Stimulated activated naive CD8-positive, alpha-beta T cell treated with anti-CD3 and anti-CD28 coated beads, Interleukin-15, amount 100 ng/mL, for 72 hours (primary cell): ENCODE measurements at places on chromosomes 5 and 9.

DNA sequence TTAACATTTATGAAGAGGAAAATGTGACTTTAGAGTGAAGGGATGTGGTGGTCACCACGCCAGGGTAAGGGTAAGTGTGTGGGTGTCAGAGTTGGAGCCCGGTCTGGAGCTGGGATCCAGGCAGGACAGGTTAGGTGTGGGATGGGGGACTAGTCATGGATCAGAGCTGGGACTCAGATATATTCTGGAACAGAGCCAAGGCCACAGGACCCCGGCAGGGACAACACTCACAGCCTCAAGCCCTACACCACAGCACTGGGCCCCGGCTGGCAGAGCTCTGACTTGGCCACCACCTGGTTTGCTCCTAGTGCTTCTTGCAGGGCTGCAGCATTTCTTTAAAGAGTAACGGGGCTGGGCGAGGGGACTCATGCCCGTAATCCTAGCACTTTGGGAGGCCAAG is 47.4 kb downstream of the C5orf15 start:
- no peak for DNase-seq

- DNase-seq: no peak
These were observed 90.1 kb downstream of the CAVIN4 start for GRCh38 chr9:100668024-100668423.

- DNase-seq: no peak
These were observed 187.7 kb upstream of the RGMB start for GRCh38 chr5:98585661-98586310.

GRCh38 chr5:56798521-56798920 is 16.8 kb upstream of the MAP3K1 start:
- DNase-seq: no peak

DNA sequence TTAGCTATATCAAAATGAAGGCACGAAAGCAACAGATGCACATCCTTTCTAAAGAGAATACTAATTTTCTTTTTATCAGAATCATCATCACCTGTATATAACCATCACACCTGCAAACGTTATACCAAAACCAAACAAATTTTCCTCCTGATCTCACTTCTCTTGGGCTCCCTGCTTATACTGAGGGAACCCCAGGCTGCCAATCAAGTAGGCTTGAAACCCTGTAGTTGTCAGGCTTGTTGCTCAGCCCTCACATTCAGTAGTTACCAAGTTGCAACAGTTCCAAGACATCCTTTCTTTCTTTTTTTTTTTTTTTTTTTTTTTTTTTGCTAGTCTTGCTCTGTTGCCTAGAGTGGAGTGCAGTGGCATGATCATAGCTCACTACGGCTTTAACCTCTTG is 12.7 kb downstream of the STRBP start:
- DNase-seq: no peak

- no peak for DNase-seq
These were observed 499.9 kb downstream of the SEMA5A start for GRCh38 chr5:9045946-9046345.

GRCh38 chr5:24492229-24492628 is 152.5 kb downstream of the CDH10 start:
- DNase-seq: no peak

DNA sequence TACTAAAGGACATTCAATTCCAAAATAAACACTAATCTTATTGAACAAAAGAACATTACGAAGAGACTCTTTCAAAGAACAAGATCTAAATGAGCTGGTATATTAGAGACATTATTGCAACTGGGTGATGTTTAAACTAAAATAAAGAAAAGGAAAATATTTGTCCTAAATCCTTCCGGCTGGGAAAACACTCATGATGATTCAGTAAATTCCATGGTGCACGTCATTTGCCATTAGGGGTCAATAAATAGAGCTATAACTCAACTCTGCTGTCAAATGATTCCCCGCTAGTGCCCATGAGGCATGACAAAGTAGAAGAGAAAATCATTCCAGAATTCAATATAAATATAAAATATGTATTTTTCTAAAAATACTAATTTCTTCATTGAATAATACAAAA is 565.5 kb upstream of the TUSC1 start:
- DNase-seq: no peak

GRCh38 chr5:32612134-32612888 is 27.0 kb downstream of the SUB1 start:
- DNase-seq: no peak

DNA sequence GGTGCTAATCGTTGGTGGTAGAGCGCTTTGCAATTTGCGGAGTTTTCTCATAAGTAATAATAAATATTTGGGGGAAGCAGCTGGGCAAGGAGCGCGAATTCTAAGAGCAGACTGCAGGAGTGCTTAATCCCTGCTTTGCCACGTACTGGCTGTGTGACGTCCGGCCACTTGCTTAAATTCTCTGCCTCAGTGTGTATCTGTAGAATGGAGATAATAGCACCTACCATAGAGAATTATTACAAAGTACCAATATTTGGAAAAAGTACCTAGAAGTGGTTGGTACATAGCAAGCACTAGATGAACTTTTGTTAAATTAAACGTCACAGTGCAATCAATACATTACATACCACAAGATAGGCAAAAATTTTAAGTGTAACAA is 598 bp upstream of the TMED7 start:
- no peak for DNase-seq

DNA sequence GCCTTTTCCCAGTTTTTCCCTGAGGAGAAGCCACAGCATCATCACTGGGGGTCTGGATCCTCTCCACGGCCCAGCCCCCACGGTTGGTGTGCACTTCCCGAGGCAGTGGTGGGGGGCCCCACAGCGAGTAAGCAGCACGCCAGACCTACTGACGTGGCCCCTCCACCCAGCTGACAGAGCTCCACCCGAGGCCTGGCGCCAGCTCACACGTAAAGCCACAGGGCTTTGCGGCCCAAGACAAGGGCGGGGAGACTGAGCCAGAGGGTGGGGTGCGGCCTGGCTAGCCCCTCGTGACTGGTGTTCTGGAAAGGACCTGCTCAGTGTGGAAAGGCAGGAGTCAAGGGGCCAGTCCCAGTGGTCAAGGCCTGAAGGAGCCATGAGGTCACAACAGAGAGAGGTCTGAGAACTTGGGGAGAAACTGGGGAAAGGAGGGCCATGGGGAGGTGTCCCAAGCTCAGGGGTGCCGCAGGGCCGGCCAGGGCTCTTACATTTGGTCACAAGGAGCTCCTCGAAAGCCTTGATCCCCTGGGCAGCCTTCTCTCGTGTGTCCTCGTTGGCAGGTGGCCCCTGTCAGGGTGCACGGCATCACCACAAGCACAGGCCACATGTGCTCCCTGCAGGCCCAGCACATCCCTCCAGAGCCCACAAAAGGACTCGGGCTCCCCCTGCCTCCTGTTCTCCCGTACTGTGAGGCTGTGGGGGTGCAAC is 5.5 kb downstream of the SNAPC4 start:
- no peak for DNase-seq

GRCh38 chr5:151024440-151025249 is 4.3 kb downstream of the GPX3 start:
- DNase-seq: no peak

DNA sequence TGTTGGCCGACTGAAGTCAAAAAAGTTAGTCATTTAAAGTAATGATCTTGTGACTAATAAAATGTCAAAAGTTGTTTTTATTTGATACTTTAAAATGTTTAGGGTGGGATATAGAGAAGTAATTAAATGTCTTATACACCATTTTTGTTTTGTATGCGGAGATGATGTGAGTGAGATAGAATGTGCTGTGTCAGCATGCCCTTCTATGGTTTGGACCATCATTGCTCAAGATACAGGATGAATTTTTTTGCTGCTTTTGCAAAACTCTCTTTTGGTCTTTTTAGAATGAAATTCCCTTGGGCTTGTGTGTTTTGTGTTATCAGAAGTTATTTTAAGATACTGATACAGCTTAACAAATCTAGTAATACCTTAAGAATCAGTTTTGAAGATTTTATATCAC is 12.5 kb downstream of the SRFBP1 start:
- DNase-seq: no peak

- no peak for DNase-seq
These were observed 32.3 kb downstream of the TGFBR1 start for GRCh38 chr9:99137225-99137624.

- DNase-seq: no peak
These were observed 133.3 kb upstream of the IFNE start for GRCh38 chr9:21615446-21615845.

- DNase-seq: no peak
These were observed 359.7 kb downstream of the TRIM32 start for GRCh38 chr9:117046666-117047327.

GRCh38 chr9:89593727-89594427 is 10.9 kb upstream of the GADD45G start:
- DNase-seq: peak; percentile 70

- no peak for DNase-seq
These were observed 2.0 kb downstream of the CARD9 start for GRCh38 chr9:136371533-136371880.

GRCh38 chr9:70409800-70410199 is 4.7 kb downstream of the KLF9 start:
- DNase-seq: no peak

DNA sequence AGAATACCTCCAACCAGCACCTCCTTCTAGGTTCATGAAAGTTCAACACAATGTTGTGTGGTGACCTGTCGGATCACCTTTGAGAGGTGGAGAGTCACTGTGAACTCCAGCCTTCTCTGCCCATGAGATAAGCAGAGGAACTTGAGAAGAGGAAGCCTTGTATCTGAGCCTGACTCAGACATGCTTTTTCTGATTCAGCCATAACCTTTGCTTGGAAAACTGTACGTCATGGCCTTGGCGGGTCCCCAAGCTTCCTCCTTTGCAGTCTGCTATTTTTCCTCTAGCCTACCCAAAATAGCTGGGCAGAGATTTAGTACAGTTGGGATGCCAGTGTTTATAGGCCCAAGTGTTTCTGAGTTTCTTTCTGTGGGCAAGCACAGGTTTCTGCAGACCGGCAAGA is 274.7 kb downstream of the CETN3 start:
- DNase-seq: no peak

DNA sequence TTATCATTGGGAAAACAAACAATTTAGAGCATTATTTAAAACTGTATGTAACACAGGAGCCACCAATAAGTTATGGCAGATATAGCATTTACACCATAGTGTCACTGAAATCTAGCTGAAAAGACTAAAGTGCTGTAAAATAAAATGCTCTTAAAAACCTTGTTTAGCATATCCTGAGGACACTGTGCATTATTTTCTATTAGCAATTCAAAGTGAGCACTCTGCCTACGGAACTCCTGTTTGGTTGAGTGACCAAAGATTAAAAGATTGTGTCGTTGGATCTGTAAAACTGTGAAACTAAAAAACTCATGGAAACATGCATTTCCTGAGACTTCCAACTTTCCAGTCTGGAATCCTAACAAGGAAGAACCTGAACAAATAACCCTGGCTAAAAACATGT is 95.9 kb upstream of the C6 start:
- DNase-seq: no peak

DNA sequence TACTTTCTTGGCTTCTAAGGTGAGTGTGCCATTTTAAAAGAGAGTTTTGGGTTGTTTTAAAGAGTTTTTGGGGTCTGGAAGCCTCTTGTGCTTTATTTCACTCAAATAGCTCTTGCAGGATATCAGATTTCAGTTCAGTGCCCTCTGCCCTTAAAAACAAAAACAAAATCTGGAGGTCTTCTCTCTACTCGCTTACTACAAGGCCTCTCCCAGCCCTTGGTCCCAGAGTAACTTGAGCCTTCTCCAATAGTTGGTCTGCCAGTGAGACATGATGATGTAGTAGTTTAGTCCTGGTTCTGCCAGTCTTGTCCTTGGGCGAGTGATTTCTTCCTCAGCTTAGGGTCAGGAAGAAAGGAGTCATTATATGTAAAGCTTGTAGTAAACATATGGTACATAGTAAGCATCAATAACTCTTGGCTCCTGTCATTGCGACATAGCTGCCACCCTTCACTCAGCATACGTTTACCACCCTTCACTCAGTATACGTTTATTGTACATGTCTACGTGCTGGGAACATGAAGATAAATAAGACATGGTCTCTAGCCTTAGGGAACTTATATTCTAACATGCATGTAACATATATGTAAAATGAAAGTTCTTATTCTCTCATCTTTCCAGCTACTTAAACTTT is 147.6 kb downstream of the MAN2A1 start:
- DNase-seq: no peak

- no peak for DNase-seq
These were observed 17.7 kb downstream of the LPAR1 start for GRCh38 chr9:111020594-111020993.

GRCh38 chr5:81140943-81141342 is 92.2 kb upstream of the CKMT2 start:
- no peak for DNase-seq

- DNase-seq: no peak
These were observed 2.5 kb downstream of the IRX2 start for GRCh38 chr5:2748861-2749513.

GRCh38 chr9:130366888-130367550 is 77.7 kb upstream of the ASS1 start:
- no peak for DNase-seq

- DNase-seq: no peak
These were observed 6.8 kb downstream of the PHF19 start for GRCh38 chr9:120870206-120870605.

GRCh38 chr9:120925535-120926396 is 830 bp downstream of the TRAF1 start:
- peak; percentile 79 for DNase-seq
